ENCODE measurements at places on chromosomes 16 and 17.
A peak's percentile ranks its signal among the peaks of the same experiment; 100 is the strongest.

DNA sequence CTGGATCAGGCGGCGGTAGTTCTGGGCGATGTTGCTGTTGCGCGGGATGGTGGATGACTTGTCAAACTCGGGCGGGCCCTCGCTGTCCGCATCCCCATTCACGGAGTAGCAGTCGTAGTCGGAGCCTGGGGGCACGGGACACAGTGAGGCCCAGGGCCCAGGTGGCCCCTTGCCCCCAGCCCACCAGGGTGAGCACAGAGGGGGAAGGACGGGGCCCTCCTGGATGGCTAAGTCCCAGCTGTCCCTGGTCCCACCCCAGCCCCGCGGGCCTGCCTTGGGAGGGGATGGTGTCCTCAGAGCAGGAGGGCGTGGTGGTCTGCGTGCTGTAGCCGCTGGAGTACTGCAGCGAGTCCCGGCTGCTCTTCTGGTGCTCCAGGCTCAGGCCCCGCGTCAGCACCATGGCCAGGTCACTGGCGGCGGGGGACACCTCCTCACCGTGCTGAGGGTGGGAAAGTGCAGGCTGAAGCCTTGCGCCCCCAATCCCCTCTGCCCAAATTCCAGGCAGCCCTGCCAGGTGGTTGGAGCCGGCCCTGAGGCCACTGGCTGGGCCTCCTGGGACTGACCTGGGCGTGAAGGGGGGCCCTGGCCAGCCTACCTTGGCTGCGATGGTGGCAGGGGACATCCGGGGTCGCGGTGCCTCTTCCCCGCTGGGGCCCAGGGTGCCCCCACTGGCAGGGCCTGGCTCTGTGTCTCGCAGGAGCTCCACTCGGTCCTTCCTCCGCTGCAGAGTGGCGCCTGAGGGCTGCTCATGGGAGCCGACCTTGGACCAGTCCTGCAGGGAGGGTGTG lies 18.2 kb downstream of the IL34 start:
- no peak for DNase-seq

GRCh38 chr16:27515874-27516353 lies 33.8 kb downstream of the GTF3C1 start:
- DNase-seq: peak; percentile 62

- no peak for DNase-seq
Observed at GRCh38 chr17:696369-696768, 18.3 kb downstream of the VPS53 start.

GRCh38 chr17:51180486-51180885 lies 14.3 kb downstream of the NME2 start:
- no peak for DNase-seq

DNA sequence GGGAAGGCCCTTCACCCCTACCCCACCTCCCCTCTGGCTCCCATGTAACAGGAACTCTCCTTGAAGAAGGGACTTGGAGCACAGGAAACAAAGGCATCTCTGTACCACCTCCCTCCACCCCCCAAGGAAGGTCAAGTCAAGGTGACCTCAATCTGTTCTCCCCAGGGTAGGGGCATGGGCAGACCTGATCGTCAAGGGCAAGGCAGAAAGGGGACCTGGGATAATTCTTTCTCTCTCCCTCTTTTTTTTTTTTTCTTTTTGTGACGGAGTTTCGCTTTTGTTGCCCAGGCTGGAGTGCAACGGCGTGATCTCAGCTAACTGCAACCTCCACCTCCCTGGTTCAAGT lies 4.3 kb upstream of the STAT5A start:
- DNase-seq: no peak

GRCh38 chr16:80940069-80940856 lies 66.4 kb downstream of the CMC2 start:
- no peak for DNase-seq

DNA sequence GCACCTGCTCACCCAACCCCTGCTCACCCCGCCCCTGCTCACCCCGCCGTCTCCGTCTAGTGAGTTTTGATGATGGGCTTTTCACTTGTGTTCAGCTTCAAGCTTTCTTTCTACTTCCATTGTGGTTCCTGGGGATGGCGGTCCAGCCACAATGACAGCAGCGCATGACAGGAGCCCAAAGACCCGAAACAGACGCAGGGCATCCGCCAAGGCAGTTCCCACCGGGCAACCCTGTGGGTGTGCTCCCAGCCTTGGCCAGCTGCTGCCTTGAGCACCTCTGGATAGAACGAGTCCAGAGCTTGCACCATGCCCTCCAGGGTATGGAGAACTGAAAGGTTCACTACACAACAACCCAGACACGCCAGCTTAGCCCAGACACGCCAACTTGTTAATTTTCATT lies 92.9 kb upstream of the CHMP6 start:
- no peak for DNase-seq

DNA sequence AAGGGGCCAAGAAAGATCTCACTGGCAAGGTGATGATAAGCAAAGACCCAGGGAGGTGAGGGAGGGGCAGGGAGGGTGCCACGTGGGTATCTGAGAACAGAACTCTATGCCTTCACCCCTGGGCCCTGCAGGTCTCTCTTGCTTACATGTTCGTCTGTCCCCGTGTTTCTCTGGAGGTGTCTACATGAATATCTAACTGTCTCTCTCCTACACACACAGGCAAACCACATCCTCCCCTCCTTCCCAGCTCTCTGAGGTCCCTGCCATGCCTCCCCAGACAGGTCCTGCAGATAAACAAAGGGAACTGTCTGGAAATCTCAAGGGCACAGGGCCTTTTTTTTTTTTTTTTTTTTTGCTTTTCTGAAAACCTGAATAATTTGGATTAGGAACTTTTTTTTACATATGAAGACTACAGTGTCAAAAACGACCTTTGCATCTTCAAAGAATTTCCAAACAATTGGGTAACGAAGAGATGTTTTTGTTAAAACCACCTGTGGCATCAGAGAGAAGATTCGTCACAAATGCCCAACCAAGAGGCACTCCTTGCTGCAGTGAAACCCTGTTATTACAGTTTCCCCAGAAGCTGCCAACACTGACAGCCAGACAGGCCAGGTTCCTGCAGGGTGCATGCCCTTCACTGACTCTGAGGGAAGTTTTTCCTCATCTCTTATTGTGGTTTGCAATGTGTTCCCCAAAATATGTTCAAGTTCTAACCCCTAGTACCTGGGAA lies 17.8 kb downstream of the PLLP start:
- no peak for DNase-seq

- no peak for DNase-seq
Observed at GRCh38 chr16:48160575-48160974, 4.8 kb upstream of the ABCC12 start.

DNA sequence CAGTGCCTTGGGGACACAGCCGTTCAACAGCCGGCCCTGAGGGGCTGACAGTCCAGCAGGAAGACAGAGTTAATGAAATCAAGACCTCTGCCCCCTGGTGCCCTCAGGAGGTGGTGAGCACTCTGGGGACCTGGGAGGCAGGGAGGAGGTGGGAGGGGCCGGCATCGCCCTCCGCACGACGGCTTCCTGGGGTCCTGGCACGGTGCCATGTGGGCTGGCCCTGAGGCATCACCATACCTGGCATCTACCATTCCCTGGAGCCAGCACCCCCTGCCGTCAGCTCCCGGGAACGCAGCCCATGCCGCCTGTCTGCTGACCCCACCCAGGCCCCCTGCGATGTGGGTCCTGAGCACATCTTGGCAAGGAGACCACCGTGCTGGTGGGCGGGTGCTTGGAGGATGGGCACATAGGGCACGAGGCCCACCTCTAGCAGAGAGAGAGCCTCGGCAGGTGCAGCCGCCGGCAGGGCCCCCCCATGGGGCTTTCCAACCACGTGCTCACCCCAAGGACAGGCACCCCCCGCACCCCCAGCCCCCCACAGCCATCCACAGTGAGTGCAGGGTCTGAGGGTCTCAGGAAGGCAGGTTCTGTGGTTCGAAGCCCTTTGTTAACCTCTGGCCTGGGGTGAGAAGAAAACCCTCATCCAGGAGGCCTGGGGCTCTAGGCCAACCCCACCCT lies 52.5 kb downstream of the ZFPM1 start:
- peak; percentile 63 for DNase-seq

DNA sequence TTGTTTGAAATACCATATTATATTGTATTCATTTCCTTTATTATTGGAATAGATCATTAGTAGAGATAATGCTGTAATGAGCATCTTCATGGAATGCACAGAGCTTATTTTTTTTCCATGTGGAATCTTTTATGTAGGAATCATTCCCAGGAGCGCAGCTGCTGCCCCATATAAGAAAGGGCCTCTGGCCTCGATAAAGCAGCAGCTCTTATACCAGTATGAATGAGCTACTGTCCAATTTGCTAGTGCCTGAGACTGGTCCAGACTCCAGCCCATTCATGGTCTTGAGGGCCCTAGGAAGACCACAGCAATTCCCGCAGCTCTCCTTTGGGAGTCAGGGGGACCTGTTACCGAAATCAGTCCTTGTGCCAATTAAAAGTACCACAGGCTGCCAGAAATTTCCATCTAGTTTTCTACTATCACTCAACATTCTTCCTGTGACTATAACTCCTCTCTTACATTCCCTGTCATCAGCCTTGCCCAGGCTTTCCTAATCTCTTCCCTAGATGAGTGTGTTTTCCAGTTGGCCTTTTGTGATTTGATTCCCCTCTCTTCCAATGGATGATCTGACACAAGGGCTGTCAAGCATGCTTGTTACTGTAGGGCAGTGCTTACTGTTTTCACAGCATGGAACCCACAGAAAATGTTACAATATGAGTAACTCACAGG lies 1.9 kb downstream of the ZNF843 start:
- no peak for DNase-seq

- no peak for DNase-seq
Observed at GRCh38 chr17:81476097-81476496, 36.5 kb downstream of the ACTG1 start.

GRCh38 chr17:50055426-50056216 lies at the start of gene ITGA3:
Gene ITGA3 (plus strand): TSS chr17:50056110. CDS start chr17:50056440, 330 bp downstream.
- peak; percentile 46 for DNase-seq

DNA sequence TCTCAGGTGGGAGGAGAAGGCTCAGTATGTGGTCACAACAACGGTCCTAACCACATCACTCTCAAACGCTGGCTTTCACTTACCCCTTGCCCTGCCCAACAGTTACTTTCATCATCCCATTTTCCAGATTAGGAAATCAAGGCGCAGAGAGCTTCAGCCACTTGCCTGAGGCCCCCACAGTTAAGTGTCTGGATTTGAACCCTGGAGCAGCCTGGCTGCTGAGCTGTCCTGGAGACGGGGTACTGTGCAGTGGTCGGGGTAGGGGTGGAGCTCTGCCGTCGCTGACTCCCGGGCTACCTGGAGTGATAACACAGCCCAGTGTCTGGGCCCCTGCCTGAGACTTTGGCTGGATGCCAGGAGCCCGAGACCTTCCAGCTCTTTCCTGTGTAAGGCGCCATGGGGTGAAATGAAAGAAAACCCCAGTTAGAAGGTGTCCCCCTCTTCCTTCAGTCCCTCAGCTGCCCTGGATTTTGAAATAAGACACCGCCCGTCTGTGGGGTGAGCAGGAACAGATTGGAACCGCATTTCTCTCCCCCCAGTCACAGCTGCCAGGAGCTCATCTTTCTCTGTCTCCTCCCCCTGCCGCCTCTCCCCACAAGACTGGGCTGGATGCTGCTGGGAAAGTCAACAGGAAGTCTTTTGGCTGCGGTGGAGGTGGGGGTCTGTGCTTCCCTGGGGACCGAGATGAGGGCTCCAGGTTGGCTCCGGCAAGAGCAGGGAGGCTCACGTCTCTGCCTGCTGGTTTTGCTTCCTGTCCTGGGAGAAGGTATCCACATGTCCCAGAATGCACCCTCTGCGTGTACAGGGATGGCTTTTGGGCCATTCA lies 280.2 kb downstream of the SEC14L1 start:
- DNase-seq: no peak

- DNase-seq: no peak
Observed at GRCh38 chr17:83179811-83180210, 100.4 kb downstream of the METRNL start.

DNA sequence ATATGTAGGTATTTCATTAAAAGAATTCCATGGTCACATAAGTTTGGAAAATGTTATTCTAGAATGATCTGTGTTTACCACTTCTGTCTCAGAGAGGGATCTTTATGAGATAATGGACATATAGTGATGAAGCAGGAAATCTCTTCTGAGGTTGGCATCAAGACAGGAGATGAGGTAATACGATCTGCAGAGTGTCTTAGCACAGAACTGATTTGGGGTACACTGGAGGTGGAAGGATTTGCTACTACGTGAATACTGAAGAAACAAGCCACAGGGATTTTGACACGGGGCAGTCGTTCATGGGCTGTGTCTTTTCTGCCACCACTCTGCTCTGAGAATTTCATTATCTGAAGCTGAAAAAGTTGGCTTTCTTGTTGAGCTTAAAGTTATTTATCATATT lies 5.5 kb downstream of the CBFB start:
- DNase-seq: no peak

- peak; percentile 65 for DNase-seq
Observed at GRCh38 chr16:726438-727290, at the start of the genes CCDC78 and HAGHL. Gene CCDC78 (minus strand): TSS chr16:726443. CDS start chr16:726367, 76 bp downstream. Gene HAGHL (plus strand): TSS chr16:727106. CDS start chr16:727510, 404 bp downstream.

- no peak for DNase-seq
Observed at GRCh38 chr16:84218176-84218823, 21.5 kb downstream of the KCNG4 start.

DNA sequence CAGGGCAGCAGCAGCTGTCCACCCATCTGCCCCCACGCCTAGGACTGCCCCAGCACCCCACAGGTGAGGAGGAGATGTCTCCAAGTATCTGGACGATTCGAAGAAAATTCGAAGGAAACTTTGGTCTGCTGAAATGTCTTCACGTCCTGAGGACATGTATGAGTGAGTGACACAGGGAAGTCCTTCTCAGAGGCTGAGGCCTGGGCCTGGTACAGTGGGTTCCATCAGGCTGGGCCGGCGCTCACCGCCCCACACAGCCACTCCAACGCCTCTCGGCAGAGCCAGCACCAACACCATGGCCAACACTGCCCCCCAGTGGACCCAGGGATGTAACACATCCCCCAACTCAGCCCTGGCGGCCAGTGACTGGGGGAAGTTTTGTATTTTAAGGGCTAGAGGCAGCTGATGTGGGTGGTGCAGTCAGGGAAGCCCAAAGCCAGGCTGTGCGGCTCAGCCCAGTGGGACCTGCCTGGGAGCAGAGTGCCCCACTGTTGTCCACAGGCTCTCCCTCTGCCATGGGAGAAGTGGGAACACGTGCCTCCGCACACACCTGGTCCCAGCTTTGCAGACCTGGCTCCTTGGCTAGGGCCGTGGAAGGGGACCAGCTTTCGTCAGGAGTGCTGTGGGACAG lies 55.8 kb upstream of the FASN start:
- peak; percentile 89 for DNase-seq

DNA sequence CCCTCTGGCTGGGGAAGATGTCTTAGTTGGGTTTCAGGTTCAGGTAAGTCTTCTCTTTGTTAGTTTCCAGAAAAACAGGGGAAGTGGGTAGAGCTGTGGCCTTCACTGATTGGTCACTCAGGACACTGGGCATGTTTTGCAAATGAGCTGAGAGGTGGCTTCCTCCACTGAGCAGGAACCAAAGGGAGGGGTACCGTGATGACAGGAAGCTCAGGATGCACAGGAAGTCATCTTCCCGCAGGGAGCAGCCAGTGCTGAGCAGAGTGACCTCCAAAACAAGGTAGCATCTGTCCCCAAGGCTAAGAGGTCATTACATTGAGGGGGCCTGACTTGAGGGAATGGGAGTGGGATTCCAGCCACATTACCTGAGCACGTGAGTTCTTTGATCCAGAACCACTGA lies 5.6 kb downstream of the NT5C start:
- no peak for DNase-seq

DNA sequence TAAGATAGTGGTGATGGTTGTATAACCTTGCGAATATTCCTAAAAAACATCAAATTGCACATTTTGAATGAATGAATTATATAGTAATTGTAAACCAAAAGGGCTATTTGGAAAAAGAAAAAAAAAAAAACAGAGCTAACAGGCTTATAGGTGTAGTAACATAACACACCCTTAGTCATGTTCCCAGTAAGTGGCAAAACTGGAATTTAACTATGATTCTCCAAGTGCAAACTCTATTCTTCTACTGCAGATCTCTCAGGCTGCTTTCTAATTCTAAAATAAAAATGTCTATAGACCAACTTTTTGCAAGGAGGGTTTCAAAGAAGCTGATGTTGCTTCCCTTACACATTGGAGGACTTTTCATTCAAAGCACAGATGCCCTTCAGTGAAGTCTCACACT lies 293.2 kb upstream of the MON1B start:
- no peak for DNase-seq

All from NAMALWA (cell line).